ENCODE measurements at places on chromosomes 12 and 14. TPM values are rescaled to one million over a fixed set of nuclear protein-coding genes. Genes with fewer than 3 reads are reported as not detected.

DNA sequence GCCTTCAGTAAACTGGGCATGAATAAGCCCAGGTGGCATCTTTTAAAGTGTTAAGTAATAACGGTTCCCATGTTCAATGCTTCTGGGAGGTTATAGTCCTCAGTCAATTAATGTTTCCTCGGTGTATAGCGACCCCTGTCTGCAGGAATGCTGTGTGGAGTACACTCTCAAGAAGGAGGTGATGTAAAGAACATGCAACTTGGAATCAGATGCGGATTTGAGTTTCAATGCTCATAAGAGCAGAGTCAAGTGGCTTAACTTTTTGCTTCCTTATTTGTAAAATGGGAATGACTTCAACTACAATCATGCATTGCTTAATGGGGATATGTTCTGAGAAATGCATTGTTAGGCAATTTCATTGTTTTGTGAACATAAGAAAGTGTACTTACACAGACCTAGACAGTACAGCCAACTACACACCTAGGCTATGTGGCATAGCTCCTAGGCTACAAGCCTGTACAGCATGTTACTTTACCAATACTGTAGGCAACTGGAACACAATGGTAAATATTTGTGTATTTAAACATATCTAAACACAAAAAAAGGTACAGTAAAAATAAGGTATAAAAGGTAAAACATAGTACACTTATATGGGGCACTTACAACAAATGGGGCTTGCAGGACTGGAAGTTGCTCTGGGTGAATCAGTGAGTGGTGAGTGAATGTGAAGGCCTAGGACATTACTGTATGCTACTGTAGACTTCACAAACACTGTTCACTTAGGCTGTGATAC, 6.7 kb upstream of the MRPS35 start:
- no peak overlapping the region for H3K4me3 ChIP-seq
- DNase-seq = peak; percentile 61
- no peaks in the 10 kb centered on the region for H3K27me3 ChIP-seq
- no peaks in the 10 kb centered on the region for H3K36me3 ChIP-seq

- H3K4me3 ChIP-seq = no peak overlapping the region
- H3K36me3 ChIP-seq = no peaks in the 10 kb centered on the region
- no peak for DNase-seq
- peaks cover 9% of the 10 kb centered on the region for H3K27me3 ChIP-seq
- no peak overlapping the region for H3K27ac ChIP-seq
Measured at GRCh38 chr12:111283521-111283920, 85.4 kb downstream of the PHETA1 start.

GRCh38 chr12:623172-623864, 39.9 kb downstream of the NINJ2 start:
- H3K4me1 ChIP-seq = no peaks in the 10 kb centered on the region
- H3K27ac ChIP-seq = no peak overlapping the region
- H3K36me3 ChIP-seq = no peaks in the 10 kb centered on the region

GRCh38 chr12:79686171-79686570, 4.6 kb downstream of the PAWR start:
- no peaks in the 10 kb centered on the region for H3K27me3 ChIP-seq
- peak overlapping the region; percentile 79 for H3K4me3 ChIP-seq
- DNase-seq = no peak
- H3K36me3 ChIP-seq = peaks cover 4% of the 10 kb centered on the region
- H3K4me1 ChIP-seq = peaks cover 28% of the 10 kb centered on the region

GRCh38 chr12:1332327-1332726, 262.1 kb downstream of the FBXL14 start:
- H3K27ac ChIP-seq = no peak overlapping the region

GRCh38 chr14:65774041-65774440, 361.5 kb downstream of the FUT8 start:
- H3K4me3 ChIP-seq = no peak overlapping the region
- no peaks in the 10 kb centered on the region for H3K36me3 ChIP-seq
- no peak for DNase-seq
- H3K27ac ChIP-seq = no peak overlapping the region

DNA sequence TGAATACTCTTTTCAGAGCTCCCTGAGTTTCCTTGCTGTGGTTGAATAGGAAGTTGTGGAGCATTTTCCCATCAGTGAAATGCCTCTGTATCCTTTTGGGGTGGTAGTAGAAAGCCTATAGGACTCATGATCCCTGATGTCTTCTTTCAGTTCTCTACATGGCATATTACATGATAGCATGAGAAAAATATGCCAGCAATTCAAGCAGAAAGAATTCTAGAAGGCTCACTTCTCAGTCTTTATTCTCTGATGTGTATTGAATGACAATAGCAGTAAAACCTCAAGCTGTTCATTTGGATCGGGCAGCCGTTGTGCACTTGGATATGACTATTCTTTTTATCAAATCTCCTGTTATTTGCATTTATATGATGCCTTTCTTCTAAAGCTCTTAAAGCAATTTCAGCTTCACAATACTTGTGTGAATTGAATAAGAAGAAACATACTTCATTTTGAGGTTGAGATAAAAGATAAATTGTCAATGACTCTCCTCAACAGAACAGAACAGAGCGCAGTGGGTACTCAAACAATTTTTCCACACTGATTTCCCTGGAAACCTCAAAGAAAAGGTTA, 251.5 kb upstream of the FBXO33 start:
- no peak overlapping the region for H3K27ac ChIP-seq
- H3K36me3 ChIP-seq = no peaks in the 10 kb centered on the region
- no peaks in the 10 kb centered on the region for H3K27me3 ChIP-seq
- DNase-seq = peak; percentile 13
- H3K4me3 ChIP-seq = no peak overlapping the region

DNA sequence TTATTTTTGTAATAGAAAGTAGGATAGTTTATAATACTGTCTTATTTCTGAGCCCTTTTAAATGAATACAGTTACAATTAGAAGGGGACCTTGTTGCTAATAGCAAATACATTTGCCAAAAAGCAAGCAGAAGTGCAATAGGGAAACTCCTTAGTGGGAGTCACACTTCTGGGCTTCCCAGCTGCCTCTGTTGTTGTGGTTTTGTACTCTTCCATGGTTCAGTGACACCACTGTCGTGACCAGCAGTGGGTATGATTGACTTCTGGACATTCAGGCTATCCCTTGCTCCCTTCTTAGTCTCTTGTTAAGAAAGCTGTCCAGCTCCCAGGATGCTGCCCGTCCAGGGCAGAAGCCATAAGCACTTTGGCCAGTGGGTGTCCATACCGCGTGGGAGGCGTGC, 22.6 kb downstream of the TCTN1 start:
- H3K4me1 ChIP-seq = peaks cover 27% of the 10 kb centered on the region
- no peak overlapping the region for H3K27ac ChIP-seq
- H3K4me3 ChIP-seq = no peak overlapping the region
- DNase-seq = no peak
- no peaks in the 10 kb centered on the region for H3K27me3 ChIP-seq
- no peaks in the 10 kb centered on the region for H3K36me3 ChIP-seq

The GPR137C gene
- 1.1 TPM for total RNA-seq

DNA sequence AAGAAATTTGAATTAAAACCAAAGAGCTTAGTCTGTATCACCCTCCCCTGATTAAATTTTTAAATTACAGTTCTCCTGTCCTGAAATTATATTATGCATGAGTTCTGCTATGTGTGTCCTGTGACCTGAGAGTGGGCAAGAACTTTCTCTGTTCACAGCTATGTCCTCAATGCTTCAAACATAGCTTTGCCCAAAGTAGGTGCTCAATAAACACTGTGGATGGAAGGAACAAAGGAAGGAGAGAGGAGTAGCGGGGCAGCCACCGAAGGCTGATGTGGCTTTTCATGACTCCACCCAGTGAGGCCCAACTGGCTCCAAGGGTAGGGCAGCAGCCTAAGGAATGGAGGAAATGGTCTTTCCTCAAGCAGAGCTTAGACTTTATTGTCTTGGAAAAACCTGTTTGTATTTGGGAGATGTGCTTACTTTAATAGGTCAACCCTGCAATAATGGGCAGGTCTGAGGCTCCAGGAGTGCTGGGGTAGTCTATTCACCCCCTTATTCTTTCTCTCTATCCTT, 7.6 kb upstream of the MARK3 start:
- no peaks in the 10 kb centered on the region for H3K36me3 ChIP-seq
- peaks cover 8% of the 10 kb centered on the region for H3K4me1 ChIP-seq
- H3K27ac ChIP-seq = no peak overlapping the region
- no peaks in the 10 kb centered on the region for H3K27me3 ChIP-seq
- no peak for DNase-seq
- H3K4me3 ChIP-seq = no peak overlapping the region

- no peaks in the 10 kb centered on the region for H3K27me3 ChIP-seq
- DNase-seq = no peak
- no peak overlapping the region for H3K4me3 ChIP-seq
- H3K27ac ChIP-seq = no peak overlapping the region
- no peaks in the 10 kb centered on the region for H3K4me1 ChIP-seq
Measured at GRCh38 chr12:109512608-109513007, 35.2 kb downstream of the UBE3B start.

- no peaks in the 10 kb centered on the region for H3K27me3 ChIP-seq
- H3K4me1 ChIP-seq = peaks cover 4% of the 10 kb centered on the region
- H3K27ac ChIP-seq = no peak overlapping the region
- peaks cover 8% of the 10 kb centered on the region for H3K36me3 ChIP-seq
- no peak for DNase-seq
Measured at GRCh38 chr12:92879698-92880322, 49.3 kb downstream of the EEA1 start.

The TMCC3 gene
- total RNA-seq = 3.5 TPM

Measured in astrocyte (in vitro differentiated cells and primary cell).